Karpas-422 (cell line): ENCODE measurements at places on chromosomes 4 and X. TPM values are rescaled to one million over a fixed set of nuclear protein-coding genes. Genes with fewer than 3 reads are reported as not detected.

- H3K4me3 ChIP-seq, result no peak overlapping the region
- H3K27ac ChIP-seq, result no peak overlapping the region
- no peaks in the 10 kb centered on the region for H3K27me3 ChIP-seq
Observed at GRCh38 chr4:128186623-128187022, 101.0 kb downstream of the PGRMC2 start.

GRCh38 chrX:140163371-140164159 lies 198.2 kb upstream of the CXorf66 start:
- H3K36me3 ChIP-seq, result no peaks in the 10 kb centered on the region
- DNase-seq, result no peak
- H3K4me3 ChIP-seq, result no peak overlapping the region

DNA sequence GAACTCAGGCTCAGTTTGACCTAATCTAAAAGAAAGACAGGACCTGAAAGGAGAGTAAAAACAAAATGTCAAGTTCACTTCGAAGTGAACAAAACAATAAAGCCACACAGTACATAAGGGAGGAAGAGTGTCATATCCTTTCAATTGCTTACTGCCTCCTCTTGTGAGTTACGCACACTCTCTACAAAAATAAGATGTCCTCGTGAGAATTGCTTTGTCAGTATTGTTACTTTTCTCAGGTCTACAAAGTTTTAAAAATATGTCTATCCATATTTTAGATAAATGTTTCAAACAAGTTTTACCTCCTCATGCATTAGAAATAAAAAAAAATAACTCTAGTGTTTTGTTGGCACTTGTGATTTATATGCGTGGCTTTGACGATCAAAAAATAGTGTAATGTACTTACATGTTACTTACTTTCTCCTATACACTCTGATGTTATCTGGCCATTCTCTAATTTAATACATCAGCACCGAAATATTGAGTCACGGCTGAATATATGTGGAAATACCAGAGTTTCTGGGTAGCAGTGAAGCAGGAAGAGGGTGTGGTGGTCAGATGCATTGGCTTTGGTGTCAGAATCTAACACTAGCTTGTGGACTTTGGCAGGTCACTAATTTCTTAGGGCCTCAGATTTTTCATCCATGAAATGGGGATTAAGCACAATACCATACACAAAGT lies 8.1 kb upstream of the MRPL1 start:
- no peak overlapping the region for H3K27ac ChIP-seq
- H3K27me3 ChIP-seq, result no peaks in the 10 kb centered on the region
- no peaks in the 10 kb centered on the region for H3K36me3 ChIP-seq
- H3K4me1 ChIP-seq, result no peaks in the 10 kb centered on the region
- DNase-seq, result no peak
- H3K4me3 ChIP-seq, result no peak overlapping the region

DNA sequence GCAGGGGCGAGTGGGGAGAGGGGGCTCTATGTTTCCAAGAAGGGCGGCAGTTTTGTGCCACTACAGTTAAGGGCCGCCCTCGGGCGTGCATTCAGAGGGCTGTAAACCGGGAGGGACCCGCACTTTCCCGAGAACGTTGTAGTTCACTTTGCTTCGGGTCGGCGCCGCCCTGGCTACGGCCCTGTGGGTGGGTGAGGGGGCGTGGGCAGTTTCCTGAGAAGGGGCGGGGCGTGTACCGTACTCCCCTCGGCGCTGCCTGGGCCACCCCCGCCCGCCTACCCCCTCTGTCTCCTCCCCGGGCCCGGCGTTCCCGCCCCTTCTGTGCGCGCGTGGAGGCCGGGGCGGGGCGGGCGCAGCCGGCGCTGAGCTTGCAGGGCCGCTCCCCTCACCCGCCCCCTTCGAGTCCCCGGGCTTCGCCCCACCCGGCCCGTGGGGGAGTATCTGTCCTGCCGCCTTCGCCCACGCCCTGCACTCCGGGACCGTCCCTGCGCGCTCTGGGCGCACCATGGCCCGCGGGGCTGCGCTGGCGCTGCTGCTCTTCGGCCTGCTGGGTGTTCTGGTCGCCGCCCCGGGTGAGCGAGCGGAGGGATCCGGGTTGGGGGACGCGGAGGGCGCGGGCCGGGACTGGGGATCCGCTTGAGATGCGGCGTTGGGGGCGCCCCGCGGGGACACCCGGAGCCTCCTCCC lies at the start of gene CD99:
Gene CD99 (plus strand): TSS at position 440 of the 687 bp plus-strand sequence. CDS start 66 bp downstream, at position 506.
- H3K27ac ChIP-seq, result no peak within 1 kb of the TSS
- H3K4me3 ChIP-seq, result peak within 1 kb of the TSS; percentile 71
- DNase-seq, result peak; percentile 87
- no peaks in the 10 kb centered on the region for H3K36me3 ChIP-seq

DNA sequence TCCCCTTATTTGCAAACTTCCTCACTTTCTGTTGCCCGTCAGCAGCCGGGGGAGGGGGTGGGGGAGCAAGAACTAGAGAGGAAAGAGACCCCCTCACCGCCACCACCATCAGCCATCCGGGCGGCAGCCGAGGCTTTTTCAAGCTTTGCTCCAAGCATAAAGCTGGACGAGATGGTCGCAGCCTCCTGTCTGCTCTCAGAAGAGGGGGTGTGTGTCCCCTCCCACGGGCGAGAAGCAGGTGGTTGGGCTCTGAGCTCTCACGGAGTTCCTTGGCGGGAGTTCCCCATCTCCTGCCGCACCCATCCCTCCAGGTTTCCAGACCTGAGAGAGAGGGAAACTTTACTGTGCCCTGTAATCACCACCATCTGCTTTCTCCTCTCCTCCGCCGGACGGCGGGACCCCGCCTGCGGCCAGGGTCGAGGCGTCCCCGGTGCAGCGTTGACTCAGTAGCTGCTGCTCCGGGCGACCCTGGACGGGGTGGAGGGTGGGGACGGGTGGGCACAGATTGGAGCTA lies 4.7 kb upstream of the ARX start:
- no peaks in the 10 kb centered on the region for H3K36me3 ChIP-seq
- H3K4me3 ChIP-seq, result no peak overlapping the region
- H3K27me3 ChIP-seq, result no peaks in the 10 kb centered on the region
- no peaks in the 10 kb centered on the region for H3K4me1 ChIP-seq
- DNase-seq, result no peak

DNA sequence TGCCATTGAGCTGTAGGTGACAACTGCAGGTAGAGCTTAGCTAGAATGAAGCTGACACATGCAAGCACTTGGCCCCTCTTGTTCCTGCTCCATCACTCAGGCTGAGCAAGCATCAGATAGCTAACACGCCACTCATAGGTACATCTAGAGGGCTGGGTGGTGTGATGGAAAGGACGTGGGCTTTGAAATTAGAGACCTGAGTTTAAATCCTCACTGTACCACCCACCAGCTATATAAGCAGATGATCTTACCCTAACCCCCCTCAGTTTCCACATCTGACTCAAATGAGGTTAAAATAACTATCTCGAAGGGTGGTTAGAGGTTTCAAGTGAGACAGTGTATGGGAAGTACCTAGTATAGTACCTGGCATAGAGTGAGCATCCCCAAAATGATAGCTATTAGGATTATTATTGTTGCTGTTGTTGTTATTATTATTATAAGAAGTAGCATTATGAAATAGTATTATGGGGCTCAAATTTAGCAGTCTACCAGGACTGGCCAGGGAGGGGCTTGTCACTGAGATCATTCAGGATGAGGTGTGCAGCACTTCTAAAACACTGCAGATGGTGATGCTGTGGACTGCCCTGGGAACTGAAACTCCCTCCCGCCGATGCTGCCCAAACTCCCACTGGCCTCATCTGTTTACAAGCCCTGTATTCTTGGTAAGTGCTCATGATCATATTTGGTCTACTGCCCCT lies 59.0 kb downstream of the REELD1 start:
- no peaks in the 10 kb centered on the region for H3K36me3 ChIP-seq
- no peak for DNase-seq
- no peak overlapping the region for H3K27ac ChIP-seq

GRCh38 chr4:16596267-16596666 lies 302.2 kb downstream of the LDB2 start:
- no peaks in the 10 kb centered on the region for H3K27me3 ChIP-seq
- no peak for DNase-seq
- no peaks in the 10 kb centered on the region for H3K36me3 ChIP-seq

DNA sequence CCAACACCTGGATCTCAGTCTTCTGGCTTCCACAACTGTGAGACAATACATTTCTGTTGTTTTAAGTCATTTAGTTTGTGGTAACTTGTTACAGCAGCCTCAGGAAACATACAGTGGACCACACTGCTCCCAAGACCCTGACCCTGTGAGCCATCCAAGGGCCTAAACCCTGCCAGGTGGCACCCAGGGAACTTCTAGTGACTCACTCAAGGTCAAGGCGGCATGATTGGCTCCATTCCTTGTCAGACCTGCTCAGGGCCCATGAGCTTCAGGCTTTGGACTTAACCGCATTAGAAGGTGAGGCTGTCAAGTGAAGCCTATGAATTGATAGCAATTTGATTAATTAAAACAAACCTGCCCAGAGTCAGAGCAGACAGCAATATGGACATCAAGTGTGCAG lies 165.7 kb upstream of the MAMLD1 start:
- H3K4me3 ChIP-seq, result no peak overlapping the region
- no peaks in the 10 kb centered on the region for H3K36me3 ChIP-seq
- H3K27ac ChIP-seq, result no peak overlapping the region
- no peaks in the 10 kb centered on the region for H3K27me3 ChIP-seq
- DNase-seq, result no peak

- H3K27me3 ChIP-seq, result no peaks in the 10 kb centered on the region
- DNase-seq, result peak; percentile 83
- peak within 1 kb of the TSS; percentile 62 for H3K27ac ChIP-seq
Observed at GRCh38 chrX:16712548-16713155, at the start of gene CTPS2. Gene CTPS2 (minus strand): TSS chrX:16712669. CDS start chrX:16702902, 9,767 bp downstream.

GRCh38 chr4:108473163-108473720 lies 147.1 kb upstream of the RPL34 start:
- H3K27me3 ChIP-seq, result no peaks in the 10 kb centered on the region
- H3K4me3 ChIP-seq, result no peak overlapping the region
- no peak overlapping the region for H3K27ac ChIP-seq
- DNase-seq, result no peak

DNA sequence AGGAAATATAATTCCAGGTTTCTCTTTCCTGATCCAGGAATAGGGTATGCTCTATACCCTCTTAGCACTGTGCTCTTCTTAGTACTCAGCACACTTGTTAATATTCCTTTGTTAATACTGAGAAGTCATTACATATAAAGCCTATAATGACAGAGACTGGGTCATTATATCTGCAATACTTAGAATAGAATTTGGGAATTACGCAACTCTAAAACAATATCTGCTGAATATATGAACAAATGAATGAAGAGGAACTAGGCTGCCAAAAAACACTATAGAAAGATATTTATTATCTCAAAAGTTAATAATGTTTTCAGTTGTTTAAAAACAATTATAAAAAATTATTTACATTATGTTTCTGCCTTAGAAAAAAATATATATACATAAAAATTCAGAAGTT lies 36.4 kb upstream of the ANKRD50 start:
- no peak overlapping the region for H3K27ac ChIP-seq
- no peak for DNase-seq
- no peak overlapping the region for H3K4me3 ChIP-seq

DNA sequence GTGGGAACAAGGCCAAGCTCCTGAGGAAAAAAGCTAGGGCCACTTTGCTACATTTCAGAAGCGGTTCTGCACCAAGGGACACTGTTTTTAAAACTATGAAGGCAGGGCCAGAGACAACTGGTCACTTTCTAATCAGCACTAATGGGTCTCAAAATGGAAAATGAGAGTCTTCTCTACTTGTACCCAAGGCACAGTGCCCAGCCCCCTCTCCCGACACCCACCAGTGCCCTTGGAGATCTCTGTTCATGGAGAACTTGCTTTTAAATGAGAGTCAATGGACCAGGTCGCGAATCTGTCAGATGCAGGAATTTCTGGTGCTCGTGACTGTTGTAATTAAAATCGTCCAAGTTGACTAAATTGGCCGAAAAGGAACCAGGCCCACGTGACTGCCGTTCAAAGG lies 591.6 kb downstream of the BCOR start:
- H3K4me1 ChIP-seq, result no peaks in the 10 kb centered on the region
- DNase-seq, result no peak
- H3K27ac ChIP-seq, result no peak overlapping the region
- no peaks in the 10 kb centered on the region for H3K27me3 ChIP-seq

GRCh38 chr4:115657991-115658650 lies 544.7 kb upstream of the NDST4 start:
- no peak overlapping the region for H3K27ac ChIP-seq
- no peaks in the 10 kb centered on the region for H3K27me3 ChIP-seq
- H3K36me3 ChIP-seq, result no peaks in the 10 kb centered on the region
- no peak for DNase-seq

DNA sequence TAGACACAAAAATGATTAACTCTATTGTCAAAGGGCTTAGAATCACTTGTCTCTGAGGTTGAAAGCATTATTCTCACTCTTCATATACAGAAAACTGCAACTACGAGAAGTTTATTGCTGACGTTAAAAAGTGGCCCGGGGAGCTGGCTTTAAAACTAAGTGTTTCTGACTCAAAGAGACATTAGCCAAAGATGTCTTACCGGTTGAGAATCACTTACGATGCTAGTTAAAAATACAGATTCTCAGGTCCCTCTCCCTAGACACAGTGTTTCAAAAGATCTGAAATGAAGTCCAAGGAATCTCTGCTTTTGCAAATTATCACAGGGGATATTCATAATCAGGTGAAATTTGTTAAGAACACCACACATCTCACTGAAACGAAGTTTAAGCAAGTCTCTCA lies 1.2 kb downstream of the GNPDA2 start:
- H3K27me3 ChIP-seq, result no peaks in the 10 kb centered on the region
- peak overlapping the region; percentile 72 for H3K27ac ChIP-seq
- peaks cover 38% of the 10 kb centered on the region for H3K4me1 ChIP-seq
- no peaks in the 10 kb centered on the region for H3K36me3 ChIP-seq
- H3K4me3 ChIP-seq, result peak overlapping the region; percentile 87

GRCh38 chr4:87360338-87360935 lies 30.6 kb downstream of the HSD17B11 start:
- H3K27me3 ChIP-seq, result no peaks in the 10 kb centered on the region
- no peak overlapping the region for H3K4me3 ChIP-seq
- no peaks in the 10 kb centered on the region for H3K36me3 ChIP-seq
- no peaks in the 10 kb centered on the region for H3K4me1 ChIP-seq
- no peak overlapping the region for H3K27ac ChIP-seq

GRCh38 chr4:153427363-153428071 lies 38.6 kb upstream of the TMEM131L start:
- H3K4me1 ChIP-seq, result peaks cover 9% of the 10 kb centered on the region
- no peak overlapping the region for H3K4me3 ChIP-seq
- no peaks in the 10 kb centered on the region for H3K36me3 ChIP-seq
- no peak for DNase-seq

GRCh38 chrX:79153348-79153747 lies 8.9 kb downstream of the GPR174 start:
- H3K4me1 ChIP-seq, result no peaks in the 10 kb centered on the region
- no peak overlapping the region for H3K27ac ChIP-seq
- no peaks in the 10 kb centered on the region for H3K27me3 ChIP-seq
- H3K4me3 ChIP-seq, result no peak overlapping the region
- no peak for DNase-seq
- no peaks in the 10 kb centered on the region for H3K36me3 ChIP-seq

ETDB gene
- total RNA-seq, result not detected in 2 replicates

DCAF12L1 gene
- not detected in 2 replicates for total RNA-seq

CLGN gene
- total RNA-seq, result 0.07 TPM in 1 of 2 replicates, not detected in the other

FRMD7 gene
- not detected in 2 replicates for total RNA-seq

LINC00632 gene
- not detected in 2 replicates for total RNA-seq

ART3 gene
- not detected in 2 replicates for total RNA-seq

KDM6A gene
- total RNA-seq, result 28.3 and 48.2 TPM in 2 replicates

DOCK11 gene
- 39.3 and 70.5 TPM in 2 replicates for total RNA-seq

FREM3 gene
- total RNA-seq, result not detected in 2 replicates
